MCF 10A (cell line): ENCODE measurements at places on chromosomes 12 and 14. TPM values are rescaled to one million over a fixed set of nuclear protein-coding genes. Genes with fewer than 3 reads are reported as not detected.
A peak's percentile ranks its signal among the peaks of the same experiment; 100 is the strongest.

Gene KRT77
- not detected in 2 replicates for total RNA-seq

Gene KRT82
- not detected in 2 replicates for total RNA-seq

- DNase-seq: peak; percentile 49
- H3K4me3 ChIP-seq: no peak overlapping the region
- H3K4me1 ChIP-seq: peaks cover 39% of the 10 kb centered on the region
- peaks cover 7% of the 10 kb centered on the region for H3K36me3 ChIP-seq
Observed at GRCh38 chr12:121128908-121129810, 3.5 kb upstream of the P2RX7 start.

DNA sequence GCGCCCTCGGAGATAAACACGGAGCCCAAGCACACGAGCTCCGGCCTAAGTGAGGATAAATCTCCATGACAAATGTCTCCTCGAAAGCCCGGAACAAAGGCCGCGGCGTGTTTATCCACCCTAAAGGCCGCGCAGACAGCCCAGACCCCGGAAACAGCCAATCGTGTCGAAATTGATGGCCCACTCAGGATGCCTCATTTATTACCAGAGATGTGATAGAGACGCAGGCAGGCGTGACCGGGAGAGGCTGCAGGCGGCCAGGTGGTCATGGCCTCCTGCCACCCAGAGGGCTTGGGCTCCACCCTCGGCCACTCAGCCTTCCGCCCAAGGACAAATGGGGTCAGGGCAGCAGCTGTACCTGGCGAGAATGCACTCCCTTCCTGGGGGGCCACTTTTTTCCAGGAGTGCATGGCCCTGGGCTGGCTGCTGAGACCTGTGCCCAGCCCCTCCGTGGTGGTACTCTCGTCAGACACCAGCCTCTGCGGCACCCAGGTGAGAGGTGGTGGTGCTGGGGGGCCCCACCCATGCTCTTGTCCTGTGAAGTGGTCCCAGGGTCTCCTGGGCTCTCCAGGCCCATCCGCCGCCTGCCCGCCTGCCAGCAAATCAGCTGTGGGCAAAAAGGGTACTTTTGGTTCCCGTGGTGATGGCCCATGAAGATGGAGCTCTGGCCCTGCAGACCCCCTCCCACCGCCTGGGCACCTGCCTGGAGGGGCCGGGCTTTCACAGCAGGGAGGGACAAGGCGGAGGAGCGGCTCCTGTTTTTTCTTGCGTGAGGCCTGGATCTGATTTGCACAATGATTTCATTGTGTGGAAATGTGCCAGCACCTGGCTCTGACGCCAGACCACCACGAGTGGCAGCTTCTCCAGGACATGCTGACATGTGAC is 211.5 kb upstream of the C14orf180 start:
- H3K27me3 ChIP-seq: peaks cover 39% of the 10 kb centered on the region
- no peak overlapping the region for H3K4me3 ChIP-seq
- no peaks in the 10 kb centered on the region for H3K36me3 ChIP-seq
- no peak overlapping the region for H3K27ac ChIP-seq
- H3K4me1 ChIP-seq: no peaks in the 10 kb centered on the region

DNA sequence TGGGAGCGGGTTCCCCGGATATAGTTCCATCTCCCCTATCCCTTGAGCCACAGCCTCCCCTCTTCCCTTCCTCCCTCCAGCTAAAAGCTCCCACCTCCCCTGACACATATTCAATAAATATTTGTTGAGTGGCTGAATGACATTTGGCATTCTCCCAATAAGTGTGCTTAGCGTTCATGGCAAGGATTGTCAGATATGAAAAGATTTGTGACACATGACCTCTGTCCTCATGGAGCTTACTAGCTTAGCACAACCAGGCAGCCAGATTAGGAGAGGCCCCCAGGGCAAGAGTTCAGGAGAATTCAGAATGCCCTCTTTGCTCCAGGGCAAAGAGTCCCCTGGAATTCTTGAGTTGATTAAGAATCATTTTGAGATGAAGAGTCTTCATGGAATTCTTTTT is 22.5 kb upstream of the SLC6A12 start:
- H3K27me3 ChIP-seq: peaks cover 27% of the 10 kb centered on the region
- H3K36me3 ChIP-seq: no peaks in the 10 kb centered on the region
- no peak overlapping the region for H3K4me3 ChIP-seq

DNA sequence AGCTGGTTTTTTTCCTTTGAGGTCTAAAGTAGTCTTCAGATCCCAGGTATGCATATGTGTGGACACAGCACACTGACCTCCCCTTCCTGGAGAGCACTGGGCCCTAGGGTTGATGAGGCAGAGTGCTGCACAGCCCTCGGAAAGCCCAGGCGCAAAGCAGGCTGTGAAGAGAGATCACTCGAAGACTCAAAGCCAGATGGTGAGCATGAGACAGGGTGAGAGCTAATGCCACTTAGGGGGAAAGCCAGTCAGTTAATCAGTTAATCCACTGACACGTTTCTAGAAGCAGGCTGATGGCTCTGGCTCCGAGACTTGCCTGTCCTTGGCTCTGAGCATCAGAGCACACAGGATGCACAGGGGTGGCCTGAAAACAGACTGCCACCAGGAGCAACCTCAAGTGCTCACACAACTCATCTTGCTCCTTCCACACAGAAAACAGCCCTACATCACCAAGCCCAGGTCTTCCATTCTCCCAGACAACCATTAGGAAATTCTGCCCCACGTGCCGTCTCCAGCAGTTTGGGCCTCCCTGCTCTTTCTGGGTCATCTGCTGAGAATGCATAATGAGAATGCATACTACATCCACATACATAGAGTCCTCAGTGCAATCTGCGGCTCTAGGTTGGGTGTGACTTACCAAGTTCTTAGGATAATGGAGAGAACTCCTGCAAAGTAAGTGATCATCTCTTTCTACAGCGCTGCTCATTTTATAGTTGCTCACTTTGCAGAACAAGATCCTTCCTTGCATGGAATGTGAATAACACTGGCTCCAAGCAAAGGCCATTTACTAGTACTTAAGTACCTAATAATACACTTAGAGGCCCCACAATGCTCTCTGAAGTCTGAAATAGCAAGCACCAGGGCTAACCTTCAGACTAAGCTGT is 12.0 kb downstream of the AQP6 start:
- no peaks in the 10 kb centered on the region for H3K27me3 ChIP-seq
- peaks cover 24% of the 10 kb centered on the region for H3K36me3 ChIP-seq
- no peak overlapping the region for H3K4me3 ChIP-seq
- no peak overlapping the region for H3K27ac ChIP-seq
- peaks cover 8% of the 10 kb centered on the region for H3K4me1 ChIP-seq
